Neural crest cell (in vitro differentiated cells): ENCODE measurements at places on chromosomes 5 and 9.

GRCh38 chr9:33164138-33164809 lies 2.9 kb downstream of the B4GALT1 start:
- no peak for DNase-seq

DNA sequence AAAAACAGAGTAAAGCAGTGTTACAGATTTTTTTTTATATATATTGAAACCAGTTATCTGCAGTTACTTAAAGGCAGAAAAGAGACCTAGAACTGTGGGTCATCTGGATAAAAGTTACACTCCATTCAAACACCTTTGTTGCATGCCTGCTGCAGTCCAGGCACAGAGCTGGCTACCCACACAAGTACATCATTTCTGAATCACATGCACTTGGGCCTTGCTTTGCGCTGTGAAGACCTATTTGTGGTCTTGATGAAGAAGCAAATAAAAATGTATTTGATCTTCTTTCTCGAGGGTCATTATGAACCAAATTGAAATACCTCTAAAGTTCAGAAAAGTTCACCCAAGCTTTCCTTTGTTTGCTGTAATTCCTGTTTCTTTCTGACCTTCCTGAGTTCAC lies 503.0 kb upstream of the ZNF608 start:
- no peak for DNase-seq

DNA sequence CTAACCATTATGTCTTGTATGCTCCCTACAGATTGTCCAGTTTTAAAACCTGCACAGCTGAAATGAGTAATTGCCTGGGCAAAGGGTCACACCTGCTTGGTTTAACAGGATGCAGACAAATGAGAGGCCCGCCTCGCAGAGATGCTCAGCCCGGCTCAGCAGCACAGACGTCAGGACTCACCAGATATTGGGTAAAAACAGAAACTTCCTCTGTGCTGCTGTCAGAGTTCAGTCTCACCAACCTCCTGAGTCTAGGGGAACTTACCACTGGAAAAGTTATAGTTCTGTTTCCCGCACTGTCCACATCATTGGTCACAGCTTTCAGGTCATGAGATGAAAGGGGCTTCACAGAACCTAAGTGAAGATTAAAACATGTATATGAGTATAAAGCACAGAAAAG lies 152.5 kb downstream of the ESM1 start:
- DNase-seq, result no peak

GRCh38 chr5:4571248-4571948 lies 568.7 kb upstream of the ADAMTS16 start:
- DNase-seq, result no peak

GRCh38 chr9:76873821-76874220 lies 32.1 kb downstream of the PRUNE2 start:
- DNase-seq, result no peak

GRCh38 chr9:7137040-7137439 lies 379.3 kb downstream of the KDM4C start:
- no peak for DNase-seq

- no peak for DNase-seq
These were observed 294.4 kb downstream of the SEMA5A start for GRCh38 chr5:9251379-9251980.

DNA sequence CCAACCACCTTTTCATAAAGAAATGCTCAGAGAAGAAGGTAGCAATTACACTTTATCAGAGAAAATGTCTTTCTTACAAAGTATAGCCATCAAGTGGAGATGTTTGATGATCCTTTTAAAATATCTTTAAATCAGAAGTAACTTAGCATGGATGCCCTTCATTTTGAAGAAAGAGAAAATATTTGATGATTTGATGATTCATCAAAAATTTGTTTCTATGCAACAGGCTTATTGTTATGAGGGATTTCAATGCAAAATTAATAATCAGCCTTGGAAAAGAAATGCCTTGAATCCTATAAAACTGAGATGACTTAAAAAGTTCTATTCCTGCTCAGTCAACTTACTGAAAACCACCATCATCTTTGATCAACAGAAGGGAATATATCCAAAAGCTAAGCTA lies 291.6 kb downstream of the MLLT3 start:
- DNase-seq, result no peak

- DNase-seq, result no peak
These were observed 71.2 kb downstream of the AK8 start for GRCh38 chr9:132806723-132807421.

DNA sequence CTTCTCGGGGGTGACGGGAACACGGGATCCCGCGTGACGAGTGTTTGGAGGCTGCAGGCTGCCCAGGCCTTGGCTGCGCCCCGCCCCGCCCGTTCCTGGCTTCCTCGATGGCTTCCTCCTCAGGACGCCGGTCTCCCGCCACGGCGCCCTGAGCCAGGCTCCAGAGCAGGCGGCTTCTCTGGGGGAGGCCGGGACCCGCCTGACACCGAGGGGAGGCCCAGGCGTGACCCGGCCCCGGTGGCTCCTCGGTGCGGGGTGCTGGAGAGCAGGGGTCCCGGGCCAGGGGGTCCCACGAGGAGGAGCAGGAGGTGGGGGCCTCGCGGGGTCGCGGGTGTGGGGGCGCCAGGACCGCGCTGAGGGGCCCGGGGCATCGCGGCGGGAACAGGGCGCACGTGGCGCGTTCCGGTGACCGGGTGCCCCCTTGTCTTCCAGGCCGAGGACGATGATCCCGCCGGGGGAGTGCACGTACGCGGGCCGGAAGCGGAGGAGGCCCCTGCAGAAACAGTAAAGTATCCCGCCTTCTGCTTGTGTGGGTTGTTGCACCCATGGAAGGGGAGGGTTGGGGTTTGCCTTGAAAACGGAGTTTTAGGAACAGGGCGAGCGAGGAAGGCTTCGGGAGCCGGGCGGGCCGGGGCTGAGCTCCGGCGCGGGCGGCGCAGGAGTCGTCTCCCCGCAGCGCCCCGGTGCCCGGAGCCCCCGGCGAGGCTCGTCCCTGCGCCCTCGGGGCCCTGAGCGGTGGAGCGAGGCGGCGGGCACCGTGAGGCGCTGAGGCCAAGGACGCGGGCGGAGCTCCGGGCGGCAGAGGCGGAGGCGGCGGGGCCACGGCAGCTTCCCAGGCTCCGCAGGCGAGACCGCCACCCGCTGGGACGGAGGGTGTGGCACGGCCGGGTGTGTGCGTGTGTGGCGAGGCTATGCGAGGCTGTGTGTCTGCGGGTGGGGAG lies 22.2 kb downstream of the AHRR start:
- peak; percentile 48 for DNase-seq

DNA sequence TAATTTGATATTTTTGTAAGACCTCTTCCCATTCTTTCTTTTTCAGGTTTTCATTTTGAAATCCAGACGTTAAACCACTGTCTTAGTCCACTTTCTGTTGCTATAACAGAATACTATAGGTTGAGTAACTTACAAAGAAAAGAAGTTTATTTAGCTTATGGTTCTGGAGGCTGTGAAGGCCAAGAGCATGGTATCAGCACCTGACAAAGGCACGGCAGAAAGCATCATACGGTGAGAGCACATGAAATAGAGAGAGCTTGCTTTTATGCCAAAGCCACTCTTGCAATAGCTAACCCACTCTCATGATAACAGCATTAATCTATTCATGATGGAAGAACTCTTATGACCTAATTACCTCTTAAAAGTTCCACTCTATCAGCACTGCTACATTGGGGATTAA lies 255.6 kb upstream of the PDE4D start:
- no peak for DNase-seq

DNA sequence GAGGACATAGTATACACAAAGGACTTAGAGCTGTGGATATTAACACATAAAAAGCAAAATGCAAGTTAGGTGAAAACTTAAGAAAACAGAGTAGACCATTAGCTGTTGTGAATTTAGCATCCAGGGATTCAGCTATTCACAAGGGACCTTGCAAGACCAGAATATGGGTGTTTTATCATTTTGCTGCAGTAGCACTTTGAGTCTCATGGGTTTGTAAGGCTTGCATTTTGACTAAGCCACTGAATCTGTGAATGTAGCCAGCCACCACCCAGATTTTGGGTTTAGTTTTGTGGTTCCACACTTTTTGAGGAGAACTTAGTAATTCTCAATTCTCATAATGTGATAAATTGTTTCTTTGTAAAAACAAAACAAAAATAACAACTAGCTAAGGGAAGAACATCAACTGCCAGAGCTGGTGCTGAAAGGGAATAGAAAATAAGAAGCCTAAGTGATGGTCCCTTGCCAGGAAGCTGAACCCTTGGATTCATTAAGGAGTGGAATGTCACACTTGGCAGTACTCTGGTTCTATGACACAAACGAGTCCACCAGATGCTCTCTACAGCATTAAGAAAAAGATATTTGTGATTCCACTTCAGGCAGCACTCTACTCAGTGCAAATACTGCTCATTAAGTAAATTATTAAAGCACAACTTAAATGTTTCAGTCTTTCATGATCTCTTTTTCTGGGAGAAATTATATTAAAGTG lies 557.4 kb upstream of the ZNF462 start:
- no peak for DNase-seq

- DNase-seq, result no peak
These were observed 201.7 kb downstream of the PAPPA start for GRCh38 chr9:116355153-116355921.

- DNase-seq, result no peak
These were observed 74.0 kb downstream of the HRH2 start for GRCh38 chr5:175731756-175732465.

- no peak for DNase-seq
These were observed 213.9 kb upstream of the FBXL7 start for GRCh38 chr5:15285901-15286583.

DNA sequence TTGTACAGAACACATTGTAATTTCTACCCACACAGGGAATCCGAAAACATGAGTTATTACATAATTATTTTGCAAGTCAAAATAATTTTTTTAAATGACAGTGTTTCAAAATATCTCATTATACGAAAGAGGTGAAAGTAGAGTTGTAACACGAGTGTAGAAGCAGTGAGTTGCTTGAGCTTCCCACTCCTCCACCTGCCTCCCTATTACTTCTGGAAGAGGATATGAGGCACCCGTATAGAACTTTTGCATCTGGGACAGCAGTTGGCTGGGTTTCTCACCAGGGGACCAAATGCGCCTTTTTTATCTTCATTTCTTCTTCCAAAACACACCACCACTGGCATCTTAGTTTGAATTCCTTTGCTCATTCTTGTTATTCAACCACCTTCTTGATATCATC lies 779.0 kb upstream of the COX7C start:
- no peak for DNase-seq

- no peak for DNase-seq
These were observed 82.1 kb downstream of the CCDC192 start for GRCh38 chr5:127785098-127785927.

- DNase-seq, result no peak
These were observed 234.4 kb downstream of the ARHGAP26 start for GRCh38 chr5:143004361-143005145.

DNA sequence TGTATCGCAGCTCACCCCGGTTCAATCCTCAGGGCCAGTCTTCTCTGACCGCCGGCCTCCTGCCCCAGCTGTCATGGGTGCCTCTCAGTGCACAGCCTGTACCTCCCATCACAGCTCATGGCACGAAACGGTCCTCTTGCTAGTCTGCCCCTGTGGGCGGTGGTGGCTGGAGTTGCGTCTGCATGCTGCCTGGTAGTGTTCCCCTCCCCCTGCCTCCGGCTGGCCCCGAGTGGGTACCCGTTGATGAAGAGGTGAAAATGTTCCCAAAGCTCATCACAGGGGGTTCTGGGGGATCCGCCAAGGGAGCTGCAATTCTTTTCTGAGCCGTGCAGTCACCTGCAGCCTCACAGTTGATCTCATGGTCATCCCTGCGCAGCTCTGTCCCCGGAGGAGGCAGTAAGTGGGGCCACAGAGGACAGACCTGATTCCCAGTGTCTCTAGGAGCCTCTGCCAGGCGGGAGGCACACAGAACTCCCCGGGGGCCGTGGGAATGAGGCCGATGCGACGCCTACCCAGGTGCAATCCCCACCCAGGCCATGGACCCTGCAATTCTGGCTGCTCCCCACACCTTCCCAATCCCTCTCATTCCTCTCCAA lies 34.7 kb upstream of the FIBCD1 start:
- no peak for DNase-seq

DNA sequence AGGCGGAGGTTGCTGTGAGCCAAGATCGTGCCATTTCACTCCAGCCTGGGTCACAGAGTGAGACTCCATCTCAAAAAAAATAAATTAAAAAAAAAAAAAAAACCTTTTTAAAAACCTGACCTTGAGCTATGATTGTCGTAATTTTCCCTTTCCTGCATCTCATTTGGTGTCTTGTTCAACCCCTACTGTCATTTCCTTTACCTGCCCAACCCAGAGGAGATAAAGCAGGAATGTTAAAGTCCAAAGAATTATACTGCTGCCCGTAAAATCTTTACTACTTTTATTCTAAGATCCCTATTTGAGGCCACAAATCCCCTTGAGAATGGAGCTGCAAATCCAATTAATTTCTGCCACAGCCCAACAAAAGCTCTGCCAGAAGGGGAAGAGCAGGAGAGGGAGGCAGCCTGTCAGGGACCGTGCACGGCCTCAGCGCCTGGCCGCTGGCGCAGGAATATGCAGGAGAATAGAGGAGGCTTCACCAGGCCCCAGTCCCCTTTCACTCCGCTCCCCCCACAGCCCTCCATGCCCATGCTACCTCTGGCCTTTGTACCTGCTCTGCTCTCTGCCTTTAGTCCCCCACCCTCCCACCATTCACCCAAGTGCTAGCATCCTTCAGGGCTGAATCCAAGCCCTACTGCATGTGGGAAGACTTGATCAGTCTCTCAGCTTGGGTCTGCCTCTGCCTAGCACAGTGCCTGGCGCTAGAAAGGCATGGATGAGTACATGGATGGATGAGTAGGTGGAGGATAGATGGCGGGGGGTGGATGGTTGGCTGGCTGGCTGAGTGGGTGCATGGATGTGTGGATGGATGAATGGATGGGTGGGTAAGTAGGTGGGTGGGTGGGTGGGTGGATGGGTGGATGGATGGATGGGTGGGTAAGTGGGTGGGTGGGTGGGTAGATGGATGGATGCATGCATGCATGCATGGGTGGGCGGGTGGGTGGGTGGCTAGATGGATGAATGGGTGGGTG lies 99.8 kb upstream of the SARDH start:
- DNase-seq, result no peak

GRCh38 chr5:147520450-147520849 lies 10.6 kb upstream of the DPYSL3 start:
- no peak for DNase-seq

DNA sequence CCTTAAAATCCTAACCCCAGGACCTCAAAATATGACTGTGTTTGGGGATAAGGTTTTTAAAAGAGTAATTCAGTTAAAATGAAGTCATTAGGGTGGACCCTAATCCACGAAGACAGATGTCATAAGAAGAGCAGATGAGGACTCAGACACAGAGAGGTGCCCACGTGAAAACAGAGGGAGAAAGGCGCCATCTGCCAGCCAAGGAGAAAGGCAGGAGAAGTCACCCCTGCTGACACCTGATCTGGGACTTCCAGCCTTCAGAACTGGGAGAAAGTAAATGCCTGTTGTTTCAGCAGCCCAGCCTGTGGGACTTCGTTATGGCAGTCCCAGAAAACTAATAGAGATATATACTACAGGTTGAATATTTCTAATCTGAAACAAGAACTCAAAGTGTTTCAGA lies 67.4 kb downstream of the ROR2 start:
- no peak for DNase-seq

GRCh38 chr5:163162645-163163044 lies 274.8 kb upstream of the CCNG1 start:
- no peak for DNase-seq

- no peak for DNase-seq
These were observed 37.0 kb downstream of the HACD4 start for GRCh38 chr9:20994486-20994885.
